Retina (tissue), 1 donor: ENCODE measurements at places on chromosomes 4 and X.
A peak's percentile ranks its signal among the peaks of the same experiment; 100 is the strongest.

- DNase-seq, result peak; percentile 38
Measured at GRCh38 chr4:127145006-127145540, 487.7 kb upstream of the INTU start.

DNA sequence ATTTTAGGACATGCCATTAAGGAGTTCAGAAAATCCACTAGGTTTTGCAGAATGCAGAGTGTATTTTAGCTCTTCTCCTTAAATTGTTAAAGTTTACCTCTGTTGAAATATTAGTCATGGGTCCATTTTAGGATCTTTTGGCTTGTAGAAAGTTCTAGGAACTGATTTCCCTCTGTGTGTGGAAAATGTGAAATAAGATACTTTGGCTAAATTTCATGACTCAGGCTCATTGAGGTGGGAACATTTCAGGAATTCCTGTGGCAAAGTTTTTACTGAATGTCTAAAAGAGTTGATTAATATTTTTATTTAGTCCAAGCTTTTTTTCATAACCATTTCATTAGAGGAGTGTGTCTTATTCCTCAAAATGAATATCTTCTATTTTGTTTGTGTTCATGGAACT, 7.0 kb downstream of the FHIP1A start:
- no peak for DNase-seq

DNA sequence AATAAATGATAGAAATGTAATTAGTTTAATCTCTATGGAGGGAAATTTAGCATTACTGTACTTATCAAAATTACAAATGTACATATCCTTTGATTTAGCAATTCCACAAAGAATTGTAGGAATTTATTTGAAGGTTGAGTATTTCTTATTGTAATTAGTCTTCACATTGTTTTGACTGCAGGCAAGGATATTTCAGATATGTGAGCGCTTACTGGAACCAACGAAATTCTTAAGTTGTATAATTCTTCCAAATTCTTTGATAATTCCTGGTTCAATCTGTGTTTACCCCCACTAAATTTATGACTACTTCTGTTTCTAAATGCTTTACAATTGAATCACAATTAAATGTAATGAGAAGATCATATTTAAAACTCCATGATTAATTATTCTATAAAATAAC, 26.9 kb upstream of the WWC2 start:
- DNase-seq, result no peak

DNA sequence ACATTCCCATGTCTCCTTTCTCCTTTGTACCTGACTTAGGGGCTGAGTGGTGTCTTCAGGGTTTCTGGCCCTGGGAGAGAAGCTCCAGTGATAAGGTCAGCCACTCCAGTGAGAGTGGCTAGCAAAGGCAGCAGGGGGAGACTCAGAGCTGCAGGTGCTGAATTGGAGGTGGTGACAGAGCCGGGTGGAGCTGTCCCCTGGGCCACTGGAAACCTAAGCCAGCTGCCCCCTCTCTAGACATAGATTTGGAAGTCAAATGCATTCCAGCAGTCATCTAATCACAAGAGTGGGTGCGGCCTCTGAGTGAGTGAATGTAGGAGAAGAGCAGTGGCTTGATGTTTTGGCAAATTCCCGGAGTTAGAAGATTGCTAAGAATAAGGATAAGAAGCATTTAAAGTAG, 28.5 kb downstream of the TRIM2 start:
- no peak for DNase-seq

DNA sequence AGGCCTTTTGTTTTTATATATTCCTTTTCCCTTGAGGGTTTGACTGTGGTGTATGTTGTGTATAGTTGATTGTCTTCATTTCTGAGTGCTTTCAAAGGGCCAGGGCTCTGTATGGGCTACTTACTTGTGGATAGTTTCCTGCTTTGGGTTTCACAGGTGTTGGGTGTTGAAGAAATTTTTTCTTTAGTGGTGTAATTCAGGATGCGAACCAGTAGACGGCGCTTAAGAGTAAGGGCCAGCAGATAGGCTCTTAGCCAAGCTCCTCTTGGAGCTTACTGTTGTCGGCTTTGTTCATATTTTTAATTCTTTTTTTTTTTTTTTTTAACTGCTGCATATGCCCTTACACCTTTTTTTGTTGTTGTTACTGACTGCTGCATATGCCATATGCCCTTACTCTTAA, 276.3 kb upstream of the GALNT7 start:
- DNase-seq, result no peak

DNA sequence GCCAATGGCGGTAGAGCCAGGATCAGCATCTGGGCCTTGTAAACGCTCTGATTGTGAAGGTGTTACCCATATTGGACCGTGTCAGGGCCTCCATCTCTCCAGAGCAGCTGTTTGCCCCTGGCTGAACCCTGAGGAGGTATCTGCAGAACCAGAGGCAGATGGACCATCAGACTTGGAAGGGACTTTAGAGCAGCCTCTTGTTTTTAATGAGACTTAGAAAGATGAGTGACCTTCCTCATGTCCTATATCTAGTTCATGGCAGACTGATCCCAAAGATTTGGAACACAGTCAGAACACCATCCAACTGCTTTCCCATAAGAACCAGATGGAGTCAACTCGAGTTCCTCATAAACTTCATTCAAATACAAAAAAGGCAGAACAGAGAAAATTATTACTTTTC, 135.1 kb upstream of the MSX1 start:
- no peak for DNase-seq

- DNase-seq, result no peak
Measured at GRCh38 chr4:119663160-119663788, 34.7 kb upstream of the PDE5A start.

DNA sequence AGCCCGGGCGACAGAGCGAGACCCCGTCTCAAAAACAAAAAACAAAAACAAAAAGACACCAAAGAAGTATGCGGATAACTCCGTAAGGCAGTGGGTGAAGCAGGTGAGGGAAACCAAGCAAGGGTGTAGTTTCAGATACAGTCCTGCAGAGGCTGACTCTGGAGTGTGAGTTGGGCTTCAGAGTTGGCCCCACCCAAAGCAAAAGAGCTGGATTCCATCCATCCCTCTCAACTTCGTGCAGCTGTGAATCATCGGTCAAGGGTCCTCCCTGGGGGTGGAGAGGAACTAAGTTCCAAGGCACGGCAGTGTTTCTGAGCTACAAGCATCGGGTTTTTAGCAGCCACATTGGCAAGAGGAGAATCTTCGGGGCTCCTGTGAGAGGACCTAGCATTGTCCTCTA, 43.9 kb upstream of the FAM9A start:
- DNase-seq, result no peak

DNA sequence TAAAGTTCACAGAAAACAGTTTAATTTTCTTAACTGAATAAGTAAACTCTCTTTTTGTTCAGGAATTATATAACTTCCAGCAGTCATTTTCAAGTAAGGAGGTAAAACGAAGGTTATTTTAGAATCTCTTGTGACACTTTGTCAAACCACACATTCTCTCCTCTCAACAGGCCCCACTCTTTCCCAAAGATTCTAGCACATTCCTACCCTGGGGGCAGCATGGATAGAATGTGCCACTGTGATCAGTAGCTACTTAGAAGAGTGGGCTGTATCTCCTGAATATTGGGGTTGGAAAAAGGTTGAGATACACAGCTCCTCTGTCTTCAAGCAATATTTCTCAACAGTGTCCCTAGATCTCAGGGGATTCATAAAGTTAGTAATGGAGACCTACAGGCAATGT, 157.6 kb downstream of the EMCN start:
- no peak for DNase-seq

DNA sequence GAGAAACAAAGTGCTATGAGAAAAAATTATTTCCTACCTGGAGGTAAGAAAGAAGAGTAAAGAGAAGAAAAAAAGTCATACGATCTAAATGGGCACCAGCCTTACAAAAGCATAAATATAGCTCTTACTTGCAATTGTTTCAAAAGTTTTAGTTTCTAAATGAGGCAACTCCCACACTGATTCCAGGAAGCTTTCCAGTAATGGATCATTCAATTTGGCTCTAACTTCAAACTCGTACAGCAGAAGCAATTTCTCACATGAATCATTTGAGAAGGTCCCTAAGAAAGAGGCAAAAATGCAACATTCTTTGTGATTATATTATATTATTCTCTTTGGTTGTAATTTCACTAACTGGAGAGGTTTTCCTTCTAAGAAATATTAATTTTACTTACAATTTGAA, 109.9 kb downstream of the DLG3 start:
- no peak for DNase-seq

DNA sequence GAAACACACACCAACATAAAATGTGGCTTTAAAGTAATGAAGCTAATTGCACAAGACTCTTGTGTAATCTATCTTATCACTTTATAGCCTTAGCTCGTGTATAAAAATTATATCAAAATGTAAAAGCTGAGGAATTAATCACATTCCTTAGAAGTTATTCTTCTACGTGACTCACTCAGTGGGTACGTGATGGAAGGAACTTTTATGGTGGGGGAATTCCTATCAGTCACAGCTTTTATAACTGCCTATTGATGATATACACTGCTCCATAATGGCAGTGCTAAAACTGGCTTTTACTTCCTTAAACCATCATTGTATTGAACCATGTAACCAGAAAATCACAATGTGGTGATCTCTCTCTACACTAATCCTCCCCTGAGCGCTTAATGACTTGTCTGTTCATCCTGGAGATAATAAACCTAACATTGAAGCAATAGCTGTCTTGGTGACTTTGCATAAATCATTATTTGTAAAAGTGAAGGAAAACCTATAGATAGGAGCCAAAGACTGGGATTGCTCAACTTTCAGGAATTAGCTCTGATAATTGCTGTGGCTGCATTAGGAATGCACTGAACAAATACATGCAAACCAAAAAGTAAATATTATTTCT, 276.7 kb downstream of the GBA3 start:
- no peak for DNase-seq

DNA sequence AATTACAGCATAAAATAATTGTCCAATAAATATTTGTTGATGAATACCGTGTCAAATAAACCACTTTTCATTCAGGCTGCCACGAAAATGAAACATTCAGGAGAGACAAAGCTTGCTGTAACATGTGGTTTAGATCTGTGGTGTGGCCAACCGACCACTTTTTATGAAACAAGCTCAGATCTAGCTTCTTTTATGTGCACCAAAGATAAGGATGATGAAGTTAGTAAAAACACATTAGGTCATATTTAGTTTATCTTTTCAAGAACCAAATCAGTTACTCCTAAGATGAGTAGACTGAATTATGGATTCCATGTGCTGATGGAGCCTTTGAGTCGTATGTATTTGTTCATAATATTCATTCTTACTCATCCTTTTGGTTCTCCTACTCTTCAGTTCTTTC, 35.8 kb downstream of the STOX2 start:
- no peak for DNase-seq

GRCh38 chrX:10008483-10009056, 41.4 kb downstream of the CLDN34 start:
- DNase-seq, result no peak

- peak; percentile 36 for DNase-seq
Measured at GRCh38 chr4:182085051-182085480, 158.1 kb upstream of the TENM3 start.

GRCh38 chr4:159206427-159206871, 103.6 kb downstream of the RAPGEF2 start:
- DNase-seq, result no peak

DNA sequence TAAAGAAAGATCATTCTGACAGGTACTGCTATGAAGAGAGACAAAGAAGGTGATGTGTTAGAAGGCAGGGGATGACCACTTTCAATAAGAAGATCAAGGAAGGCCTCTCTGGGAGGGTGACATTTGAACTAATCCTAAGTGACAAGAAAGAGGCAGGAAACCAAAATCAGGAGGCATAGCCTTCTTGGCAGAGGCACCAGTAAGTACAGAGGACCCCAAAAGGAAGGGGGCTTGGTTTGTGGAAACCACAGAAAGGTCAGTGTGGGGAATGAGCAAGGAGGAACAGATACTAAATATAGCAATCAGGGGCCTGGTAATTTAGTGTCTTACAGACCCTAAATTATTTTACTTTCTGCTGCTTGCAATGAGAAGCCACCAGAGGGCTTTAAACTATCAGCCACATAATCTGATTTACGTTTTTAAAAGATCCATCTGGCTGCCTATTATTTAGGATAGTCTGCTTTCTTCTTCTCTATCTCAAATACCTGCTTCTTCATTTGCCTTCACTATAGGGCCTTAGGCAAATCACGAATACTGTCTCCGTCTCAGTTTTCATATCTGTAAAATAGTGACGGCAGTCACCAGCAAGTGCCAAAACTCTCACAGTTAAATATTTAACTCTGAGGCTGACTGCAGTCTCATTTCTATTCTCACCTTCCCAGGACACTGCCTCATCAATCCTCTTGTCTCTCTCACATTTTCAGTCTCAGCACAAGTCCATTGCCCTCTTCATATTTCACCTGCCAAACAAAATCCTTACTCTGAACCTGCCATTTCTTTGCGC, 16.7 kb downstream of the NR3C2 start:
- DNase-seq, result no peak

GRCh38 chrX:67612231-67612630, 68.4 kb downstream of the AR start:
- no peak for DNase-seq

GRCh38 chr4:19478791-19479190, 772.9 kb upstream of the SLIT2 start:
- no peak for DNase-seq

DNA sequence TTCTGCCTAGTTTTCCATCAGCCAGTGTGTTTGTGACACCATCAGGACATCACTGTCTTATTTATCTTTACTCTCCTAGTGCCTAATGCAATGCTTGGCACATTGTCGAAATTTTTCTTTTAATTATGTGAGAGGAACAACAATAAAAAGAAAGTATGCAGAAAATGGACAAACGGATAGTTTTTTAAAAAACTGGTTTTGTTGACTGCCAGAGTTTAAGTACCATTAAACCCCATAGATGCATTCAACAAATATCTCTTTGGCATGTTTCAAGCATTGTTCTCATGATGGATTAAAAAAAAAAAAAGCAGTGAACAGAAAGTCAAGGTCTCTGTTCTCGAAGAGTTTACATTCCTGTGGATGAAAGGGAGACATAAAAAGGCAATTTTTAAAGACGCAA, 398.4 kb downstream of the PPP3CA start:
- no peak for DNase-seq

DNA sequence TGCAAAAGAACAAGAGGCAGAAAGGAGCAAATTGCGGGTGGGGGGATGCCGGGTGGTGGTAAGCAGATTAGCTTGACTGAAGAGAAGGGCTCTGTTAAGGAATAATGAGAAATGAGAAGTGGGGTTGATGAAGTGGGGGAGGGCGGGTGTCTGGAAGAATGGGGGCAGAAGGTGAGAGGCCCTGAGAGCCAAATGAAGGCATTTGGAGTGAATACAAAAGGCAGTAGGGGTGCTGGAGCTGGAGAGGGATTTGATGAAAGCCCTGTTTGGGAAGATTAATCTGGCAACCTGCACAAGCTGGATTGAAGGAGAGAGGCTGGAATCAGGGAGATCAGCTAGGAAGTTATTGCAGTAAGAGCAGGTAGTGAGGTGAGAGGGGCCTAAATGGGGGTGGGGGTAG, 82.1 kb downstream of the GUCY2F start:
- no peak for DNase-seq

- no peak for DNase-seq
Measured at GRCh38 chr4:37762294-37762990, 64.0 kb upstream of the PGM2 start.

- DNase-seq, result no peak
Measured at GRCh38 chr4:36979533-36979932, 265.0 kb upstream of the NWD2 start.

- DNase-seq, result no peak
Measured at GRCh38 chr4:101853691-101854090, 63.2 kb downstream of the BANK1 start.

- no peak for DNase-seq
Measured at GRCh38 chr4:67480810-67481209, 64.5 kb downstream of the CENPC start.
